ENCODE measurements at places on chromosomes 3 and 15.

DNA sequence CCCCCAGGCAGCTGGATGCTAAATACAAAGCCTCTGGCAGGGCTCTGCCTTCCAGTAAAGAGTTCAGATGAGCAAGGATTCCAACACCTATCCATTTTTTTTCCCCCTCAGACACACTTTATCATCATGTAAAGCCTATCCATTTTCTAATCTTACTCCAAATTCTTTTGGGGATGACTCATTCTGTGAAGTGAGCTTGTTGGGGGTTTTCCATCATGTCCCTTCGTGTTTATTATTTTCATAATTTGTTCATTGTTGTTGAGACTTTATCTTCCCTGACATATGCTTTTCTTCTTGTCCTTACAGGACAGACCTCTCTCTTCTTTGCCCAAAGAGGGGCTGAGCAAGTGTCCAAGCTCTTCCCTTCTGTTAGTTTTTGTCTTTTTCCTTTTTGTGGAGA, 34.7 kb upstream of the SH3BP5 start:
- peak; percentile 25 for DNase-seq

DNA sequence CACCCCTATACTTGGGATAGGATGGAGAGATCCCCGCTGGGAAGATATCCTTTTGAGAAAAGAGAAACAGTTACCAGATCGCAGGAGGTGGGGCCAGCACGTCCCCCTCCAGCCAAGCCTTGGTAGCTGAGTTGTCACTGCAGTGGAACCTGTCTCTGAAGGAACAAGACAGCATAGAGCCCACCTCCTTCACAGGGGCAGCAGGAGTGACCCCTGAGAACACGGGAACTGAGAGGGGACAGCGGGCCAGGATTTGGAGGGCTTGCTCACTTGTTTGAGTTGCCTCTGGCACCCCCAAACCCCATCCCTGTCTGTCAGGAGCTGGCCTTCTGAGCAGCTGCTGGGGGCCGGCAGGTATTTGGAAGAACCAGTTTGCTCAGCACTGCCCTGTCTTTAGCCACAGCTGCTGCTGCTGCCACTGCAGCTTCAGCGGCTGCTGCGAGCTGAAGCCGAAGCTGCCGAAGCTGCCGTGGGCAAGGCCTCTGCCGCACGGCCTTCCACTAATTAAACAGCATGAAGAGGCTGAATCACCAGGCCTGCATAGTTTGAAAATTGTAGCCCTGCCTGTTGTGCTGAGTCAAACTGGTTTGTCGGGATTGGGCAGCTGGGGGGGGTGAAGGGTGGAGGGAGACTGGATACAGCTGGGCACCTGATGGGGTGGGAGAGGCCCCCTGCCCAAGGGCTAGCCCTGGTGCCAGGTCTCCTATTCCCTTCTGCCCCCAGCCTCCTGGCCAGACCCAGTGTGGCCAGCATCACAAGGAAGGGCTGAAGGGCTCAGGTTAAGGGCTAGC, 4.0 kb downstream of the EPHB3 start:
- DNase-seq = peak; percentile 95

DNA sequence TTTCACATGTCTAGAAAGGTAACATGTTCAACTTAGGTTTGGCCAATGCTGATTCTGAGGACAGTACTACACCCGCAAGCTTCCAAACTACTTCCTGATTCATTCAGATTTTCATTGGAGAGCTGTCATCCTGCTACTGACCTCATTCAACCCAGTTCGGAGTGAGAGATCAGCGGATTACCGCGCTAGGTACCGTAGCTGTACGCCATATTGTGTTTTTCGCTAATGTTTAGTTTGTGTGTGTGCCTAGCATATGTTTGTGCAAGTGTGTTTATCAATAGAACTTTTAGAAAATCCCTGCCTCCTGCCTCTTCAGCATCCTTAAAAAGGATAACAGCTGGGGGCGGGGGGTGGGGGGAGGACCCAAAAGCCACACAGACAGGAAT, 1.1 kb downstream of the ZBTB20 start:
- peak; percentile 76 for DNase-seq

DNA sequence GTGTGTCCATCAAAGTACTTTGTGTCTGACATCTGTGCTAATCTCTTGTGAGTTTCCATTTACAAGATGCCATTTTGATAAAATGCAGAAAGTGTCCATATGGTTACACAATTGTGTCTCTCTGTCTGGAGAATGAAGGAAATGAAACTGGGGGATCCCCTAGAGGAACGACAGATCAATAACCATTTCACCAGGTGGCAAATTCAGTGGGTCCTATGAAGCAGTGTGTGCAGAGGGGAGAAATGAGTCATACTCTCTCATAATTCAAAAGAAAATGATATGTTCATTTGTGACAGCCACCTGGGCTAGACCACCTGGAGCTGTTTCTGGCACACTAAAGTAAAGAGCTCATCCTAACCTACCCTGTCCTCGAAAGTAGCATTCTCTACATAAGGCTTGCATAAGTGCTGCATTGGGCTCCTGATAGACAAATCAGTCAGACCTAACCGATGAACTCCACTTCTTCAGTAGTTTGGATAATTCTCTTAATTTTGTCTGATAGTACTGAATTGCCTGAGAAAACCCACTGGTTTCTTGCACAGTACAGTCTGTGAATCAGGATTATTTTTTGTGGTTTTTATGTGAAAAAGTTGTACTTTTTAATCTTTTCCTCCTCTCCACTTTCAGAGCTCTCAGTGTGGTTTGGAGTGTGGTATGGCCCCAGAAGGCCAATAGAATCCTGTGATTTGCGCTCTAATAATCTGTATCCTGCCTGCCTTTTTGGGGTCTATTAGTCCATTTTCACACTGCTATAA, 10.3 kb upstream of the CD47 start:
- no peak for DNase-seq

- peak; percentile 29 for DNase-seq
Measured at GRCh38 chr3:63908081-63908736, 4.0 kb downstream of the SCAANT1 start.
